Hepatocyte (in vitro differentiated cells): ENCODE measurements at places on chromosomes 6 and 20. TPM values are rescaled to one million over a fixed set of nuclear protein-coding genes. Genes with fewer than 3 reads are reported as not detected.

SLC12A5 gene
- polyA plus RNA-seq: 3.1 and 4.3 TPM in 2 replicates

THBS2 gene
- polyA plus RNA-seq: 3.2 and 3.9 TPM in 2 replicates

TTLL9 gene
- 0.18 and 0.54 TPM in 2 replicates for polyA plus RNA-seq

PAX1 gene
- polyA plus RNA-seq: not detected in 2 replicates

LY6G5C gene
- polyA plus RNA-seq: 0.63 and 5.0 TPM in 2 replicates

CST4 gene
- not detected in 2 replicates for polyA plus RNA-seq

ARFGAP1 gene
- polyA plus RNA-seq: 99.0 and 134 TPM in 2 replicates

AVP gene
- polyA plus RNA-seq: 1.2 and 1.3 TPM in 2 replicates

DNA sequence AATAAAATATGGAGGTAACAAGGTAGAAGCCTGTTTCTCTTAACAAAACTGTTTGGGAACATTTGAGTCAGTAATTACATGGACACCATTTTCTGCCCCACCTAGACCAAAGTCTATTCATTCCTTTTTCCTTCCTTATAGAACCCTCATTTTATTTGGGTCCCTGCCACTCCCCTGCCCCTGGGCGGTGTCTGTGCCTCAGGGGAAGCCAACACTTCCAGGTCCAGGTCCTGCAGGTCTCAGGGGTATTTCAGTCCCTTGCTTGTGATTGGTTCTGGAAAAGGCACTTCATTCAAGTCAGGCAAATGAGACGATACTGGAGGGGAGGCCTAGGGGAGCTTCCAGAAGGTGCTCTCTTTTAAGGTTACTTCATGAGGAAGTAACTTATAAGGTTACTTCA is 42.3 kb downstream of the SLC35D3 start:
- no peak for DNase-seq

DNA sequence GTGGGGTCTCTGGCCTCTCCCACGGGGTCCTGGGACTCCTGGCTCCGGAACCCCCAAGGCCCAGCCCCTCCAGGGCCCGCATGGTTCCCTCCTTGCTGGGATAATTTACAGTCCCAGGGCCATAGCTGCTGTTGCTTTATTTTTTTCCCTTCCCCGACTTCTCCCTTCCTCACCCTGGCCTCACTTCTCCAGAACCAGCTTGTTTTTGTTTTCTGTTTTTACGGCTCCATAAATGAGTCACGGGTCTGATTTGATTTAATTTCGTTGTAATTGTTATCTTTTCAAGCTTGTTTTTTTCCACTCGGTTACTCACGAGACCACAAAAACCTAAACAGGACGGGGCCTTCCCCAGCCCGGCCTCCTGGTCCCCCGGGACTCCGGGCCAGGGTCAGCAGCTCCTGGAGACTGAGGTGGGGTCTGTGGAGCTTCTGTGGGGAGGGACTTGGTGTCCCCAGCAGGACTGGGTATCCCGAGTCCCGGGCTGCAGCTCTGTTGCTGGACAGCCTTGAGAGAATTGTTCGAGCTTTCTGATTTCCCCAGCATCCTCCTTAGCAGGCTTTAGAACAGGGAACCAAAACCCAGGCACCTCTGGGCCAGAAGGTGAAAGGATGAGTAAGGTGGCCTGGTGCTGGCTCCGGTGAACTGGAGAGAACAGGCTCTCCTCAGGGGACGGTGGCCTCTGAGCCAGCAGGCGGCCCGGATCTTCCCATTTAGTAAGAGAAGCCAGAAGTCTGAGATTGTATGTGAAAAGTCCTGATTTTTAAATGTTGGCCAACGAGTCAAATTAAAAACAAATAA is 94.9 kb downstream of the CEBPB start:
- DNase-seq: no peak

- DNase-seq: no peak
Observed at GRCh38 chr20:48776306-48776705, 51.5 kb downstream of the PREX1 start.

DNA sequence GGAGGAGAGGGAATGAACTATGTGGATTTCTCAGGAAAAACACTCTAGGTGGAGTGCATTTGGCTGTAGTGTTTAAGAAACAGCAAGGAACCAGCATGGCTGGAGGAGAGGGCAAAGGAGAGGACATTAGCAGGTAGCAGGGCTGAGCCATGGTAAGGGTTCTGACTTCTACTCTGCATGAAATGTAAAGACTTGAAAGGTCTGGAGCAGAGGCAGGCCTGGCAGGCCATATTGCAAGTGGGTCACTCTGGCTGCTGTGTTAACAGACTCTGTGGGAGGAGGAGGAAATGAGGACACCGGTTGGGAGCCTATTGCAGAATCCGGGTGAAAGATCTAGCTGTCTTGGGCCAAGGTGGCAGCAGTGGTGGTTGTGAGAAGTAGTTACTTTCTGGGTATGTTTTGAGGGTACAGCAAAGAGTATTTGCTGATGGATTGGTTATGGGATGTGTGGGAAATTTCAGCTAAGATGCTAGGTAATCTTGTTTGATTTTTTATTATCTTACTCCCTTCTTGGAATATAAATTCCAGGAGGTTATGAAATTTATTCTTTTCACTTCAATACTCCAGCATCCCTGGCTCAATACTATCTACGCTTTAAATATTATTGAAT is 115.9 kb upstream of the BCLAF1 start:
- no peak for DNase-seq

DNA sequence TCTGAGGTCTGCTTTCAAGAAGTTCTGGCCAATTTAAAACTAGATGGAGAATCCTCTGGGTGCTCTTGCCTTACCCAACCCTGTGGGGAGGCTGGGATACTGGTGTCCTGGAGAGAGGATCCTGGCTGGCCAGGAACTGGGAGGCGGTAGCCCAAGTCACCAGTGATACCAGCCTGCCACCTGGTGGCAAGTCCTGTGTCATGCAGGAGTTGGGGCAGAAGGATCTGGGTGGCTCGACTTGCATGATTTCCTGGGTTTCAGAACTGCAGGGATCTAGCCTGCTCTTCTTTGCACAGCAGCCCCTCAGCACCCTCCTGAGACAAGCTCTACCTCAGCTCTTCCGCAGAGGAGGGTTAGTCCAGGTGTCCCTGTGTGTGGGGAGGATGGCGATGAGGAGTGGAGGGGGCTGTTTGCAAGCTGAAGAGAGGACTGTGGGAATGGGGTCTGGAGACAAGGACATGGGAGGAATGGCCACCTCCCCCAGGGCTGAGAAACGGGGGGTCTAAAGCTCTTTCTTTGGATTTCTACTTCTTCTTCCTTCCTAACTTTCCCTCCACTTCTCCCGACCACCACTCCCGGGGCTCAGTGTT is 4.2 kb downstream of the KCNK17 start:
- peak; percentile 83 for DNase-seq

GRCh38 chr6:335572-335971 is 43.3 kb downstream of the DUSP22 start:
- no peak for DNase-seq

DNA sequence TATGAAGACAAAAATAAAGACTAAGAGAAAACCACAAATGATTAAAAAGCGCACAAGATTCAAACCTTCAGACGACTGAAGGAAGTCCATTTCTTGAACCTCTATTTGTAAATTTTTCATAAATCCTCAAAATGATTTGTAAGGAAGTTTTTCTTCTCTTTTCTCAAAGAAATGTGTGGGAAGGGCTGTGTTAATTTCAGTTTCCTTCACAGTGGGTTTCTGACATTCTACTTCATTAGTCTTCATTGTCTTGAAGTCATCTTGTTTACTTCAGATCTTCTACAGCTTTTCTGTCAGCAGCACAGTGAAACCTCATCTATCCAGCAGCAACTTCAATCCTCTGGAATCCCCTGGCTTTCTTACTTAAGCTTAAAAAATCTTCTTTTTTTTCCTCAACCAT is 87.6 kb upstream of the MYLIP start:
- DNase-seq: no peak

- no peak for DNase-seq
Observed at GRCh38 chr6:95309545-95309944, 267.8 kb upstream of the MANEA start.
